ENCODE measurements at places on chromosomes 12 and 14.

DNA sequence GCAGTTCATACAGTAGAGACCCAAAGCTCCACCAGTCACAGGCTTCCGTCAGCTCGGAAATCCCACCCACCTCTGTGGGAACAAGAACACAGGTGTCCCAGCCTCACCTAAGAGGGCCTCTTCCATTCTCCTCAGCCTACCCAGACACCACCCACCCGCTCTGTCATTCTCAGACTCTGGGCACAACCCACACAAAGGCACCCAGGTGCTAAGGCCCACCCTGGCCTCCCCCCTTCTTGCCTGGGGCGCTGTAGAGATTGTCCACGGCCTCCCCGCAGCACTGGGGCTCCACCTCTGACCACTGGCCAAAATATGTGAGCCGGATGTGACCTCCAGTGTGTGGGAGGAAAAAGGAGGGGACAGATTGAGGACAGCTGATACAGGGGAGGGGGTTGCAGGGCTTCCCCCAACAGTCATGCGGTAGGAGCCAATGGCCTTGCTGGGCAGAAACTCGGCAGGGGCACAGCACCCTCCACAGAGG, 14.2 kb downstream of the RPS6KL1 start:
- no peak for DNase-seq

- DNase-seq = no peak
Measured at GRCh38 chr12:47276253-47276620, 196.5 kb upstream of the AMIGO2 start.

- no peak for DNase-seq
Measured at GRCh38 chr12:123387508-123388176, 3.7 kb downstream of the KMT5A start.

DNA sequence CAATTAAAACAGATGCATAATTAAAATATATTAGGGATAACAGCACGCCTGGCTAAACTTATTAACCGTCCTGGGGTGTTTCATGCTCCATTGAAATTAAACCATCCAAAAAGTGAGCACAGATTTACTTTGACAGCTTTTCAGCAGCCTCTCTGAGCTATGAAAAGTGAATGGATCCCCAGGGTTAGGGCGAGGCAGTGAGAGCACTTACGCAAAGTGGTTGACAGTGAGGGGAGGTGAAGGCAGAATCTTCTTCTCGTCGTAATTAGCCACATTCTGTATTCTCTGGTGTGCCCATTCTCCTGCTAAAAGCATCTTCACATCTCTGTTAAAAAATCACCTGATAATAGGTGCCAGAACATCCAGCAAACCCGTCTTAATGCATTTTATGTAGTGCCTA, 1.9 kb downstream of the TMTC2 start:
- no peak for DNase-seq

DNA sequence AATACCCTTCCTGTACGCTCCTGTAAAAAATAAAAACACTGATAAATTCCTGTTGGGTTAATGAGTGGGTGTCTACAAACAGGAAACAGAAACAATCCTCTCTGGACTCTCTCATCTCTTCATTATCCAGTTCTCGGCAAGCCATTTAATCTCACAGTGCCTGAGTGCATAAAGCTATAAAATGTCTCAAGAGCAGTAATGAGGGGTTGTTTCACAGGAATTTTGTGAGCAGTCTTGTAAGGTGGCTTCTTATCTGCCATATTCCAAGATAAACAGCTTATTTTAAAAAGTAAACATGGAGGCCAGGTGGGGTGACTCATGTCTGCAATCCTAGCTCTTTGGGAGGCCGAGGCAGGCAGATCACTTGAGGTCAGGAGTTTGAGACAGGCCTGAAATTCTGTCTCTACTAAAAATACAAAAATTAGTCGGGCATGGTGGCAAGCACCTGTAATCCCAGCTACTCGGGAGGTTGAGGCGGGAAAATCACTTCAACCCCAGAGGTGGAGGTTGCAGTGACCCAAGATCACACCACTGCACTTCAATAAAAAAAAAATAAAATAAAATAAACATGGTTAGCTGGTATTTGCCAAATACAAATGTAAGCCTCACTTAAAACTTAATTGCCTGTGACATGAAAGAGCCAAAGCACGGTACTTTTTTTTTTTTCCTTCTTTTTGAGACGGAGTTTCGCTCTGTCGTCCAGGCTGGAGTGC, 54.0 kb downstream of the CLIP1 start:
- no peak for DNase-seq

GRCh38 chr14:95462491-95462890, 54.0 kb downstream of the SYNE3 start:
- no peak for DNase-seq

Measured in naive thymus-derived CD8-positive, alpha-beta T cell (primary cell).